ENCODE measurements at places on chromosomes 1 and 21.

GRCh38 chr1:35748326-35748725 lies 21.5 kb downstream of the CLSPN start:
- DNase-seq, result no peak

GRCh38 chr1:94951046-94951445 lies 24.1 kb upstream of the CNN3 start:
- no peak for DNase-seq

GRCh38 chr1:8257621-8258020 lies 60.3 kb upstream of the SLC45A1 start:
- no peak for DNase-seq

DNA sequence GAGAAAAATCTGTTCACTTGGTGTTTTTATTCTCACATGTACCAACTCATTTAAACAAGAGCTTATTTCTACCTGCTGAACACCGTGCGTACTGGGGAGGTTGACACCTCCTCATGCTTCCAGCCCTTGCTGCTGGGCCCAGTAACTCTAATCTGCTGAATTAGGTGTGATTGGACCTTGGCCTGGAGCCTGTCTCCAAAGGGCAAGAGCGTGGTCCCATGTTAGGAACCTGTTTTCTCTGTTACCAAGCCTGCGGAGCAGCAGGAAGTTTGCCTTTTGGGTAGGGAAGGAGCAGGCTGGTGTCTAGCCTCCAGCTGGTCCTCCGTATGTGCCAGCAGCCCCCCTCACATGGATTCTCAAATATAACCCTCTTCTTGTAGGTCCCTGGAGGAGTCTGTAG lies 10.9 kb upstream of the SLC27A3 start:
- no peak for DNase-seq

DNA sequence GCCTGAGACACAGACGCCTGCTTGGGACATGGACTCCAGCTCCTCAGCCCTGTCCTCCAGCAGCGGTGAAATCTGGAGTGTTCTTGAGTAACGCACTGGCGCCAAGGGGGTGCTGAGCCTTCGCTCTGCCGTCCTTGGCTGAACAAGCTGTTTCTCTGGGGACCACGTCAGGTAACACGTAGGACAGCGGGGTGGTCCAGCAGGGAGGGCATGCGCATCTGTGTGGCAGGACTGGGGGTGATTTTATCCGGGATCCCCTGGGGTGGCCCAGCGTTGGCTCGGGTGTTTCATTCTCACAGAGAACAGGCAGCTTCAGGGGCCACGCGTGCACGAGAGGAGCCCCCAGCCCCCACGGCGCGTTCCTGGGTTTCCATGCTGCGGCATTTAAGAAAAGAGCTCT lies 61.2 kb downstream of the AGPAT3 start:
- no peak for DNase-seq

GRCh38 chr1:115676498-115677181 lies 34.9 kb downstream of the VANGL1 start:
- DNase-seq, result no peak

GRCh38 chr1:239550178-239550577 lies 163.8 kb downstream of the CHRM3 start:
- no peak for DNase-seq

DNA sequence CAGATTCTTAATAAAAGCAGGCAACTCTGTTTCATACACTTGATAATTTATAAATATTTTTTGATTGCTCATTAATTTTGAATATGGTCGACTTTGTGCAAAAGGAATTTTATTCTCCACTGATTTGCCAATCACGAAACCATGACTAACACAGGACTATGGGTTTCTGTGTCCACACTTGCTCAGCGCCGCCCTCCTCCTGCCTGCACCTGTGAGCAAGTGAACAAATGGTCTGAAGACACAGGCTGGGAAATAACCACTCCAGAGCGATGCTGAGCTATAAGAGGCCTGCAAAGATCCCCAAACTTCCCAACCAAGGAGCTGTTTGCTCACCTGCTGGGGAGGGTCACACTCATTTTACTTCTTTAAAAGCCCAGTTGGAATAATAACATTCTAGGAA lies 19.6 kb downstream of the ABCB10 start:
- DNase-seq, result no peak

DNA sequence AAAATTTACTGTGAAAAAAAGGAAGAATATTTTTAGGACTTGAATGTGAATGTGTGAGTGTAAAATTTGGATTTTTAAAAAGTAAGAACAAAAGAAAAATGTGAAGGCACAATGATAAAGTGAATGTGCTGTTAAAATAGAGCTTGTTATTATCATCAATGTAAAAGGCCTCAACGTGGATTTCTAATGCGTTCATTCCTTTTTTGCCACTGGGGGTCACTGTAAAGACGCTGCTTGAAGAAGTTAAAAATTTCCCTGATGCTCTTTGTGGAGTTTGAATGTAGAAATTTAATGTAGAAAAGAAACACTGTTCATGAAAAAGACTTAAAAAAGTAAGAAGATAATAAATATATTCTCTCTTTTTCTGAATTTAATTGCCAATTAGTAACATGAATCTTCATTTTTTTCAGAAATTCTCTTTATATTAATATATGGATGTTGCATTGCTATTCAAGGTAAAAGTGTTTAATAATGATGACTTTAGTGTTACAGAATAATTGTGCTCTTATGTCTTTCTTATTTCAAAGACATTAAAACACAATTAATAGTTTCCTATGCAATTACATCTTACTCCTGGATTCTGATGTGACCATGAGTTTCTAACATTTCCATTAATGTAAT lies 161.5 kb downstream of the DNM3 start:
- DNase-seq, result peak; percentile 56

DNA sequence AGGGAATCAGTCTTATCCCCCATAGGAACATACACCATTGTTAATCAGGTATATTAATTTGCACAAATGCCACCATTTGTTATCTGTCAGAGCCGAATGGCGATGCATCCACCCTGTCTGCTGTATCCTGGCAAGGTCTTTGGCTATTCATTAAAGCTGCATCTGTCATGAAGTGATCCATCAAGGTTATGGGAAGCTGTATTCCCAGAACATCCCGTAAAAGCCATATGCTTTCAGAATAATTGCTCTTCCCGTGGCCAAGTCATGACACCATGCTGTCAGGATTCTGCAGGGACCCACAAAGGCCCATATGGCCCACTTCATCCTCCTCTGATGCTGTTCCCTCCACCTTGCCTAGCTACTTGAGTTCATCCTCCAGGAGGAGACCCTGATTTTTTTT lies 103.9 kb downstream of the RAVER2 start:
- DNase-seq, result no peak

GRCh38 chr1:239815074-239815473 lies 276.6 kb upstream of the FMN2 start:
- no peak for DNase-seq

DNA sequence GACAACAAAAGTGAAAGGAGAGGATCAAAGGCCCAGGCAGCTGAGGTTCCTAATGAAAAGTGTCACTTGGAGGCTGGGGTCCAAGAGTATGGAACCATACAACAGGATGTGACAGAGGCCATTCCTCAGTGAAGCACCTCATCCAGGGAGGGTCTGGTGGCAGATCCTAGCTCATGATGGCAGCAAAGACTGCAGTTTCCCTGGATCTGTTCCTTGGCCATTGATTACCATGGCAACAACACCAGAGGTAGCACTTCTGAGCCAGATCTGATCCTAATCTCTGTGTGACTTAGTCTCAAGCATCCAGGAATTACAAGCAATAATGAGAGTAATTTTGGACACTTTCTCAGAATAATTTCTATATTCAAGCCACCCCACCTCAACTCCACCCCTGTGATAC lies 12.9 kb downstream of the FAM177B start:
- no peak for DNase-seq

DNA sequence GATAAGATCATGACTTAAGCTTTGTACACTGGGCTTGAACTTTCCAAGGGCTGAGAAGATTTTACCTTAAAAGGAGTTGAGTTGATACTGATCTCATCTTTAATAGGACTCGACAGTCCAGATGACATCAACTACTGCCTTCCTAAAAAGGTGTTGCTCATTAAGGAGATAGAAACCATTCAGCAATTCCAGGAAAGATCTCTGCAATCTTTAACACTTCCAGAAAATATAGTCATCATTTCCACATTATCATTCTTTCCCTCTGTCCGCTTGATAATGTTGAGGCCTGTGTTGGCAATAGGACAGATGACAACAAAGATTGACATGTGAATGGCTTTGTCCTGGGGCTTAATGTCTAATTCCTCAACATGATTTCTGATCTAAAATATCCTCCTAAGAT lies 145.4 kb upstream of the C1orf21 start:
- no peak for DNase-seq

DNA sequence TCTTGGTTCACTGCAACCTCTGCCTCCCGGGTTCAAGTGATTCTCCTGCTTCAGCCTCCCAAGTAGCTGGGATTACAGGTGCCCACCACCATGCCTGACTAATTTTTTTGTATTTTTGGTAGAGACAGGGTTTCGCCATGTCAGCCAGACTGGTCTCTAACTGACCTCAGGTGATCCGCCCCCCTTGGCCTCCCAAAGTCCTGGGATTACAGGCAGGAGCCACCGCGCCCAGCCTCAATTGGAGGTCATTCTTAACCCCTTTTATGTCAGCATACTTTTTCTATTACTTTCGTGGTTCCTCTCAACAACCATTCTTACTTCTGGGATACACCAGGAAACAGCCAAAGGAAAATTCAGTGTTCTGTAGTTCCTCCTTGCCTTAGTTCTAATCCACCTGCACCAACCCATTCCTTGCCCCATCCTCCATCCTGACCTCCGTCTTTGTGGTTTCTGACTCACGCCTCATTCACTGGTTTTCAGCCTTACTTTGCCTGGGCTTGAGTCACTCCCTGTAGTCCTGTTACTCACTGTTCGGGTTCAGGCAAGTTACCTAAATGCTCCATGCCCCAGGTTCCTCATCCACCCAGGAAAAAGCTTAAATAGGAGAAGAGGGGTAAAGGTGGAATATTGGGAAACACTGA lies 12.9 kb upstream of the BCL10 start:
- DNase-seq, result no peak

GRCh38 chr1:180186831-180187230 lies 32.2 kb downstream of the QSOX1 start:
- no peak for DNase-seq

- DNase-seq, result peak; percentile 40
Measured at GRCh38 chr1:209106237-209106741, 477.2 kb upstream of the CAMK1G start.

- no peak for DNase-seq
Measured at GRCh38 chr1:8122160-8122476, 96.0 kb upstream of the ERRFI1 start.

DNA sequence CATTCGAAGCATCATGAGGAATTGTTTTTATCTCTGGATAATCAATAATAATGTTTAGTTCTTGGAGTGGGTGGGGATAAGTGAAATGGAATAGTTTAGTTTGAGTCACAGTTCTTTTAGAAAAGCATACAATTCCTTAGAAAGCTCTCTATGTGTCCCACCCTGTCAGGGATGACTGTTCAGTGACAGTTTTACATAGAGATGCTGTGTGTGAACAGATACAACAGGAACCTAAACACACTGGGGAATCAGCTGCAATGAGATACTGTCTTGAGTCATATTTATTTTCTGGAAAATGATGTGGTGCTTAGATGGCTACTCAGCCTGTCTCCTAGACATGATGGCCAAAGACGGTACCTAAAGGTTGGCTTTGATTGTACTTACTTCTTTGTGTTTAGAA lies 25.7 kb upstream of the CCDC190 start:
- no peak for DNase-seq

- peak; percentile 35 for DNase-seq
Measured at GRCh38 chr1:76381450-76382097, 307.0 kb downstream of the ST6GALNAC3 start.

- DNase-seq, result no peak
Measured at GRCh38 chr1:160423966-160424365, 23.6 kb downstream of the VANGL2 start.

DNA sequence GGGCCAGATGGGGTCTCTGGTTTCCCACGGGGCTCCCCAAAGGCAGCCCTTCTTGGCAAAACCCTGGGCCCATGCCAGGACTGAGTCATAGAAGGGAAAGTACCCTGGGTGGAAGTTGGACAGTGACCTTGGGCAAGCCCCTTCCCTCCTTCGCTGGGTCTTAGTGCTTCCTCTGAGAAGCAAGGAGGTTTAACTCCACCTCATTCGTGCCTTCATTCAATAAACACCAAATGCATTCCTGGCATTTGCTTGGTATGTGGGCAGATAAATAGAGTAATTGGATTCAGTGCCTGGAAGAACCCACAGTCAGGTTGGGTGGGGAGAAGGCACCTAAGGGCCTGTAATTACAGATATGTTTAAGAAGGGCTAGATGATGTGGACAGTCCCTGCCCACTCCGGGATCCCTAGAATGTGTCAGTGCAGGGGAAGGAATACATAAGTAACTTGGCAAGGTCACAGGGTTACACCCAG lies 36.3 kb upstream of the CITED4 start:
- no peak for DNase-seq

DNA sequence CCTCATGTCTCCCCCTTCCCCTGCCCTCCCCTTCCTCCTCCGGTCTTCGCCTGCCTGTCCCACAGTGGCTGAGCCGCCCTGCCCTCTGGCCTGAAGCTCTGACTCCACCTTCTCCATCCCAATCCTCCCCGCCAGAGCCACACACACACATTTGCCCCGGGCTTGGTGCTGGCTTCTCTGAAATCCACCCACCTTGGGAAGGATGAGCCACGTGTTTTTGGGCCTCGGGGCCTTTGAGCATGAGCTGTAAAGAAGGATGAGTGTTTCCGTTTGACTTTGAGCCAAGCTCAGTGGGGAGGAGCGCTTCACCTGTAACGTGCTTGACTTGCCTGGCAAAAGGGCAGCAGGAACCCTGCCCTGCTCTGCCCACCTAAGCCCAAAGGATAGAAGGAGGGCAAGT lies 295.1 kb downstream of the SIPA1L2 start:
- no peak for DNase-seq

- DNase-seq, result no peak
Measured at GRCh38 chr1:204731985-204732575, 46.5 kb upstream of the LRRN2 start.

- peak; percentile 18 for DNase-seq
Measured at GRCh38 chr1:109622895-109623294, 3.3 kb downstream of the AMPD2 start.

DNA sequence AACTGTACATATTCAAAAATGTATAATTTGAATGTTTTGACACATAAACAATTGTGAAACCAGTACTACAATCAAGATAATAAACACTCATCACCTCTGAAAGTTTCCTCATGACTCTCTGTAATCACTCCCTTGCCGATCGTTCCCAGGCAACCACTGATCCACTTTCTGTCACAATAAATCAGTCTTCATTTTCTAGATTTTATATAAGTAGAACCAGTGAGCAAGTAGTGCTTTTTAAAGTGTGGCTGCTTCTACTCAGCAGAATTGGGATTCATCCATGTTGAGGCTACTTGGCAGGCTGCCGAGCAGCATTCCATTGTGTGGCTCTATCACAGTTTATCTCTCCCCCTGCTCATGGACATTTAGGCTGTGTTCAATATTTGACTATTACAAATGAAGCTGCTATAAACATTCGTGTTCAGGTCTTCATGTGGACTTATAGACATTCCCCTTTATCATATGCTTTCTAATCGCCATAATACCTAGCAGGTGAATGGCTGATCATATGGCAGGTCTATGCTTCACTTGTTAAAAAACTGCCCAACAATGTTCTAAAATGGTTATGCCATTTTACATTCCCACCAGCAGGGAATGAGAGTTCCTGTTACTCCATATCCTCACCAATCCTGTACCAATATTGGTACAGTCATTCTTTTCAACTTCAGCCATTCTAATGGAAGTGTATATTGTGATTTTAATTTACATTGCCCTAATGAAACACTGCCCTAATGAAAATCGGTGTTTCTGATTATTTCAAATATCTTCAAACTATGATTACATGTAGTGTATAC lies 20.5 kb downstream of the TEX38 start:
- DNase-seq, result no peak

Measured in right hindlimb (tissue), 1 donor.